Fibroblast of the aortic adventitia (primary cell): ENCODE measurements at places on chromosomes 13 and 19. TPM values are rescaled to one million over a fixed set of nuclear protein-coding genes. Genes with fewer than 3 reads are reported as not detected.

ZNF329 gene
- total RNA-seq: 8.7 and 13.6 TPM in 2 replicates

- no peak for DNase-seq
Measured at GRCh38 chr13:31913459-31913858, 118.1 kb upstream of the FRY start.

- no peak for DNase-seq
Measured at GRCh38 chr13:98413796-98414195, 163.1 kb downstream of the STK24 start.

DNA sequence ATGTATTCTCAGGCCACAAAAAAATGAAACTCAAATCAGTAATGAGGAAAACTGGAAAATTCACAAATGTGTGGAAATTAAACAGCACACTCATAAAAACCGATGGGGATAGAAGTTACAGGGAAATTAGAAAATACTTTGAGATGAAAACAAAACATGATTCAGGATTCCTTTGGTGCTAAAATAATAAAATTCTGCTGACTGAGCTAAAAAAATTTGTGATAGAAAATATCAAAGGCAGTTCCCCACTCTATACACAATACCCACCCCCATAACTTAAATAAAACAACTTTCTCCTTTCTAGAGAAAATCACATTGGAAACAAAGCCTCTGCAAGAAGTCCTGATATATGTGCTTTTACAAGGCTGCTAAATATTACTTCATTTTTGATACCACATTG, 1.6 kb upstream of the ZNF233 start:
- no peak for DNase-seq

DNA sequence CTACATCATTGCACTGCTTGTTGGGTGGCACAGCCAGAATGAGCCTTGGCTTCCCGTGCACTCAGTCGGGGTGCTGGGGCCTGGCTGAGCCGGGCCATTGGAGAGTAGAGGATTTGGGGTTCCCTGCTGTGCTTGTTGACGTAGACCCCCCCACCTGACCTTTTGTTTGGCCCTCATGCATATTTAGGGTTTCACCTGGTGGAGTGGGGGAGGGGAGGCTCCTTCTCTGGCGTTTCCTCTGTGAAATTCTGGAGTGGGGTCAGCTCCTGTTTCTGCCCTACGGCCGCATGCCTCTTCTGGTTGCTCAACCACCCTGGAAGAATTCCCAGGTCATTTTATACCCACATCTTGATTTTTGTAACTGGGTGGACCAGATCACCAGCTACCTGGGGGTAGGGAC, 82.8 kb downstream of the SIPA1L3 start:
- no peak for DNase-seq

DNA sequence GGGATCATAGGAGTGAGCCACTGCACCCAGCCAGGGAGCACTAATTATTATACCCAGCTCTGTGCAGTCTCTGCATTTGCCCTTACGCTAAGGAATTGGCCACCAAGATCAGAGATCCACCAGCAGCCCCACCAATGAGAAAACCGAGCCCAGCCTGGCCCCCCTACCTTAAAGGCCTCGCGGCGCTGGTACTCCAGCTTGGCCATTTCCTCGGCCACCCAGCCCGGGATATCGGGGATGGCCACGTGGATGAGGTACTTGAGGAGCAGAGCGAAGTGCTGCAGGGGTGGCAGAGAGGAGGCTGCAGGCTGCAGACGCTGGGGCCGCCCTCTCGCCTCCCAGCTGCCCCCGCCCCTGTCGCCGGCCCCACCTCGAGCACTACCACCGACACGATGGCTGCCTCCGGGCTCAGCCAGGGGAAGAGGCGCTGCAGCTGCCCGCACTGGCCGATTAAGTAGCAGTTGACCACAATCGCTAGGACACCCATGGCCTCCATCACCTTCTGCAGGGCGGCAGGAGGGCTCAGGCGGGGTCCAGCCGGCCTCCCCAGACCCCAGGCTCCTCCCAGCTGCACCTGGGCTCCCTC, 7.5 kb downstream of the ANO8 start:
- DNase-seq: no peak
